ENCODE measurements at places on chromosomes 4 and X.

DNA sequence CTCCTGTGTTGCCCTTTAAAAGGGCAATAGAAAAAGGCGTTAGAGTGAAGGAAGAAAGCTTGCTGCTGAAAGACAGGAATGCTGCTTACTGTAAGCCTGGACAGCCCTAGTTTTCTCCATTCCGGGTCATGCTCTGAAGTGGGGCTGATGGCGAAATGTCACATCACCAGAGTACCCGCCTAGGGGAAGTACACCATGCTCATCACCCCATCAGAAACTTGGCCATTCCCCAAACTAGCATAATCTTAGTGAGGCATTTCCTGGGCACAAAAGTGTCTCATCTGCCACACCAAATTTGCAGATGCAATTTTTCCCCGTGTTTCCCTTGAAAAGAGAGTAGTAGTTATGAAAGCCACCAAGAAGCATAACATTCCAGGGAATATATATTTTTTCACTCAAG lies 47.8 kb upstream of the CAMK2D start:
- DNase-seq, result no peak

GRCh38 chr4:7747062-7747385 lies 192.6 kb downstream of the AFAP1 start:
- DNase-seq, result no peak

DNA sequence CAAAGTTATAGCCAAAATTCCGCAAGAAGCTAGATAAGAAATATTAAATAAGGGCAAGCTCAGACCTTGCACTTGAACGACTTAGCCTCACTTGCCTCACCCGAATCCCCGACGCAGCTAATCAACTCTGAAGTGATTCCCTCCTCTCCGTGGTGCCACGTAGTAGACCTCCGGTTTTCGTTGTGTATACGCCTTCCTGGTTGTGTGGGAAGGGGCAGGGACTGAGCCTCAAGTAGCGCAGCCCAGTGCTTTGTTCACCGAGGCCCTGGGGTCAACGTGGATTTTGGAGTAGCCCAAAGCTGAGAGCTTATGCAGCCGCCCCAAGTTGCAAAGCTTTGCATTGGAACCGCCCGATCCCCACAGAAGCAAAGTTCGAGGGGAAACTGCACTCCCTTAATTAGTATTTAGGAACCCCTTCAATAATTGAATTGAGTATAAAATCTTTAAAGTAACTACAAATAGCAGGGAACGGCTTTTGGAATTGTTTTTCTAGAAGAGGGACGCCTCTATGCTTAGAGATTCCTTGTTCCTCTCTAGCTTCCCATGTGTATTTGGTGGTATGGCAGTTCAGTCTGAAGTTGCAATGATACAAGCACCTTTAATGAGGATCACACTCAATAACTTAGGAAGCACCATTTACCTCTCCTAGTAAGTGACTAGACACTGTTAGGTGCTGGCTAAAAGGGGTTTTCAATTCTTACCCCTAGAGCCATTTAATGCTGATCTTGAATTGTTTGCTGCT lies 55.7 kb downstream of the LINC00632 start:
- no peak for DNase-seq

DNA sequence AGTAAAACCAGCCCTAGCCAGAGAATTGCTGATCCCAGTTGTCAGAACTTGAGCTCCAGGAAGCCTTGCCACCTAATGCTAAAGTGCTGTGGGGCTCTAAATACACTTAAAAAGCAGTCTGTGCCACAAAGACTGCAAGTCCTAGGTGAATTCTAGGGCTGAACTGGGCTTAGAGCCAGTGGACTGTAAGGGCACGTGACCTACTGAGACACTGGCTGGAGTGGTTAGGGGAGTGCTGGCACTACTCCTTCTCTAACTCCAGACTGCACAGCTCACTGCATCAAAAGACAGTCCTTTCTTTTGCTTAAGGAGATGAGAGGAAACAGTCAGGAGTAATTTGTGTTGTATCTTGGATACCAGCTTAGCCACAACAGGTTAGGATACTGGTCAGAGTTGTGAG lies 1240.2 kb downstream of the FAM133A start:
- DNase-seq, result no peak
